ENCODE measurements at places on chromosomes 16 and 17. TPM values are rescaled to one million over a fixed set of nuclear protein-coding genes. Genes with fewer than 3 reads are reported as not detected.

- no peak overlapping the region for H3K4me3 ChIP-seq
- H3K4me1 ChIP-seq = peaks cover 10% of the 10 kb centered on the region
- DNase-seq = no peak
- peaks cover 25% of the 10 kb centered on the region for H3K27me3 ChIP-seq
Measured at GRCh38 chr17:35745749-35746320, 7.2 kb downstream of the GAS2L2 start.

GRCh38 chr17:38892083-38892482 is 22.2 kb downstream of the LASP1 start:
- H3K27me3 ChIP-seq = no peaks in the 10 kb centered on the region
- peaks cover 51% of the 10 kb centered on the region for H3K36me3 ChIP-seq
- H3K4me3 ChIP-seq = peak overlapping the region; percentile 72
- H3K4me1 ChIP-seq = peaks cover 78% of the 10 kb centered on the region

- H3K27me3 ChIP-seq = peaks cover 9% of the 10 kb centered on the region
- no peaks in the 10 kb centered on the region for H3K4me1 ChIP-seq
- H3K36me3 ChIP-seq = no peaks in the 10 kb centered on the region
- H3K27ac ChIP-seq = no peak overlapping the region
- DNase-seq = no peak
Measured at GRCh38 chr16:49055291-49055690, 226.3 kb downstream of the CBLN1 start.

DNA sequence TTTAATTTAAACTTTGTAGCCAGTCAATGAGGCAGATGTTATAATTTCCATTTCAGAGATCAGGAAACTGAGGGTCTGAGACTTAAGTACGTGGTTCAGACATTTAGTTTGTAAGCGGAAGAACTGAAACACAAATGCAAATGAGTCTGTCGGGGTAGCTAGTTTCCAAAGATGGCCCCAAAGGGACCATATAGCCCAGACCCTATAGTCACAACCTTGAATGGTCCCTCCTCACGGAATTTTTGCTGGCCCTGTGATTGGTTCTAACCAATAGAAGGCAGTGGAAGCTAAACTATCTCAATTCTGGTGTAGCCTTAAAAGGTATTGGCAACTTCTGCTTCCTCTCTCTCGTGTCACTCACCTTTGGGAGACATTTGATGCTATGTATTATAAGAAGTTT is 7.5 kb upstream of the BCO1 start:
- no peak for DNase-seq
- no peaks in the 10 kb centered on the region for H3K36me3 ChIP-seq
- no peak overlapping the region for H3K27ac ChIP-seq
- no peaks in the 10 kb centered on the region for H3K4me1 ChIP-seq

GRCh38 chr17:16272111-16272840 is 55.3 kb downstream of the PIGL start:
- H3K4me1 ChIP-seq = peaks cover 31% of the 10 kb centered on the region
- H3K36me3 ChIP-seq = peaks cover 14% of the 10 kb centered on the region
- no peak overlapping the region for H3K4me3 ChIP-seq
- no peak overlapping the region for H3K27ac ChIP-seq

Gene ABCC11
- total RNA-seq = not detected

Gene RAB11FIP3
- total RNA-seq = 49.7 TPM

All from naive thymus-derived CD8-positive, alpha-beta T cell (primary cell).